ENCODE measurements at places on chromosomes 7 and 10.

- no peak for DNase-seq
These were observed 33.5 kb downstream of the DPY19L1 start for GRCh38 chr7:35003679-35004303.

- no peak for DNase-seq
These were observed 88.6 kb downstream of the RNF216 start for GRCh38 chr7:5692845-5693278.

DNA sequence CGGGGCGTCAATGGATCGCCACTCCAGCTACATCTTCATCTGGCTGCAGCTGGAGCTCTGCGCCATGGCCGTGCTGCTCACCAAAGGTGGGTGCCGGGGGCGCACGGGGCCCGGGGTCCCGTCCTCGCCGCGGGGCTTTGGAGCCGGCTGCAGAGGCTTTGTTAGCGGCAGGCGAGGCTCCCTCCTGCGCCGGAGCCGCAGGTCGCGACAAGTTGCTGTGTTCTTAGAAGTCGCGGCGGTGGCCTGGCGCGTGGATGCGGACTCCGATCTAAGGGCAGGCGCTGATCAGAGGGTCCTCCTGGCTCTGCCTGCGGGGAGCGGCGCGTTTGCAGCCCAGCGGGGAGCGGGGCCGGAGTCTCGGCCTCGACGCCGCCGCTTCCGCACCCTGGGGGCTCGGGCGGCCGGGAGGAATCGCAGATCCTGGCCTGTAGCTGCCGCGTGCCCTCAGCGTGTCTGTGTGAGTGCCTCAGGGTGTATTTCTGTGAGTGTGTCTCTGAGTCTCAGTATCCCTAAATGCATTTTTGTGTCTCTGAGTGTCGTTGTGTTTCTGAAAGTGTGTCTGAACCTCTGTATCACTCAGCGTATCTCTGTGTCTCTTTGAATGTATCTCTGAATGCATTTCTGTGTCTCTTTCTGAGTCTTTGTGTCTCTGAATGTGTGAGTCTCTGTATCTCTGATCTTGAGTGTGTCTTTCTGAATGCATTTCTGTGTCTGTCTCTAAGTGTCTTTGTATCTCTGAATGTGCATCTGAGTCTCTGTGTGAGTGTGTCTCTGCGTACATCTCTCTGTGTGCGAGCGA is 766 bp downstream of the BAMBI start:
- DNase-seq = peak; percentile 14

DNA sequence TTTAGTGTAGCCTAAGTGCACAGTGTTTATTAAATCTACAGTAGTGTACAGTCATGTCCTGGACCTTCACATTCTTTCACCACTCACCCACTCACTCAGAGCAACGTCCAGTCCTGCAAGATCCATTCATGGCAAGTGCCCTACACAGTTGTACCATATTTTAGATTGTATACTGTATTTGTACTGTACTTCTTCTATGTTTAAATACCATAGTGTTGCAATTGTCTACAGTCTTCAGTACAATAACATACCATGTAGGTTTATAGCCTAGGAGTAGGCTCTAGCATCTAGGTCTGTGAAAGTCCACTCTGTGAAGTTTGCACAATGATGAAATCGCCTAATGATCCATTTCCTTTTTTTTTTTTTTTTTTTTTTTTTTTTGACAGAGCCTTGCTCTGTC is 12.0 kb downstream of the EEPD1 start:
- DNase-seq = no peak

GRCh38 chr10:27911539-27911938 is 87.3 kb downstream of the ODAD2 start:
- no peak for DNase-seq

- no peak for DNase-seq
These were observed 8.0 kb downstream of the SLC18A2 start for GRCh38 chr10:117248750-117249465.

GRCh38 chr7:69678494-69679187 is 80.4 kb downstream of the AUTS2 start:
- no peak for DNase-seq
